ENCODE measurements at places on chromosomes 4 and X.

- no peak for DNase-seq
Observed at GRCh38 chrX:76862509-76862908, 435.0 kb downstream of the MAGEE1 start.

- DNase-seq = peak; percentile 74
Observed at GRCh38 chr4:20253735-20254409, 2.2 kb downstream of the SLIT2 start.

DNA sequence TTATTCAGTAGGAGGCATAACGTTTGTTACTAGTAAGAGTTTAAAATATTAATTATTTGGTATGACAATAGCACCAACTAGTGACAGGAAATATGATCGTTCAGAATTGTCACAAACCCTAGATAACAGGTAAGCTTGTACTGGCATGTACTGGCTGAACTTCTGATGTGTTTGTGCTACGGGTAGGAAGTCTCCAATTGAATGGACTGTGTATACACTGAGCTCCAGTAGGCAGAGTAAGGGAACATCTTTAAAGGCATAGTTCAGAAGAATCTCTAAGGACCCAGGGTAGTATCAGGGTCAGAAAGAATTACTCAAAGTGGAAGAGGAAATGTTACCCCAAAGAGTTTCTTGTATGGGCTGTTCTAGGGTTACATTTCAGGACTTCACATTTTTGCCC, 230.4 kb downstream of the EDA2R start:
- no peak for DNase-seq

- no peak for DNase-seq
Observed at GRCh38 chr4:189088780-189089179, 851.9 kb upstream of the FRG1 start.

DNA sequence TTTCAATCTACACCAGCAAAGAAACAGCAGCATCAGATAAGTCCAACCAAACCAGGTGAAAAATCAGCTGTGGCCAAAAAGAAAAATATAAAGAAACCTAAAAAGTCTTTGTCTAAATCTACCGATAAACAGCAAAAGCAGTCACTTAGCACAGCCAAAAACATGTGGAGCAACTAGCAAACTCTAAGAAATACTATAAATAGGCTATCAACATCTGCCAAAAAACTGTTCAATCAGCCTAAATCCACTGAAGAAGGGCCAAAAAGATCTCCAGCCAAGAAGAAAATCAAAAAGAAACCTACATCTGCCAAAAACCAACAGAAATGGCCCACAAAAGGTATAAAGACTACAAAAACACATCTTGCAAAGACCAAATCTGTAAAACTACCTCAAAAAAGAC, 36.7 kb upstream of the CABS1 start:
- DNase-seq = no peak

DNA sequence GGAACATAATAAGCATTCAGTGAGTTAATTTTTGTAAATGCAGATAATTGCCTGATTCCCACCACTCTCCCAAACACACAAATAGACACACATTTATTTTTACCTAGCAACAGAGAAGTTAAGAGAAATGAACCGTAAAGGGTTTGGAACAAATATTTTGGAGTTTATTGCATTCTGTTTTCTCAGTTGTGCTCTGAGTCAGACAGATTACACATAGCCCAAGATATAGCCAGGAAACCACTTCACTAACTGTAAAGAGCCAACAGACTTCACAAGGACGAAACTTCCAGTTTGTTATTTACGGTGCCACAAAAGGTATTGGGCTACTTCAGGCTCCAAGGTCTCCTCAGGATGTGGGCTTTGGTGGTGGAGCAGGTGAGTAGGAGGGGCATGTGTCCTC, 217.0 kb downstream of the BMPR1B start:
- no peak for DNase-seq

DNA sequence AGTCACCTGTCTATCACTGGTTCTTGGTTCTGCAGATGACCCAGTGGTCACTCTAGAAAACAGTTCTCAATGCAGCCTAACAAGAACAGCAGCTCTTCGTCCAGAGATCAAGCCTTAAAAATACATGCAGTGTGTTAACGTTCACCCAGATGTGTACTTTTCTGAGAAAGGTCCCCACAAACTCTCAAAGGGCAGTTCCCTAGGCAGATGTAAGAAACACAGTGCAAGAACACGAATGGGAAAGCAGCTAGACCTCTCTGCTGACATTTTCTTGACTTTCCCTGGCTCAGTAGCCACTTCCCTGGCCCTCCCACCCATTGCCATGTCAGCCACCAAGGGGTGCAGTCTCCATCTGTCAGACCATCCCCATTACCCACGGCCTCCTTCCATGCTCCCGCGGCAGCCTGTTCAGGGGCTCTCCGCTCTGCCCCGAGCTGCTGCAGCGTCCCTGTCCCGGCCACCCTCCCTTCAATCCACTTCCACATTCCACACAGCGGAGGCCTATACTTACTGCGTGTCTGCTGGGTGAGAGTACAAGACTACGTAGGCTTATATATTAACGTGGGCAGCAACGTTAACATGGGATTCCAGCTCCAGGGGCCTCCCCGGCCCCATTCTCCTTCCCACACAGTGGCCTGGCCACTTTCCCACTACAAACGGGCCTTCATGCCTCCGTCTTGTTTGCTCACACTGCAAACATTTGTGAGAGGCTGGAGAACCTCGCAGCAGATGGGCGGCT, 34.3 kb downstream of the IRF2 start:
- peak; percentile 61 for DNase-seq

DNA sequence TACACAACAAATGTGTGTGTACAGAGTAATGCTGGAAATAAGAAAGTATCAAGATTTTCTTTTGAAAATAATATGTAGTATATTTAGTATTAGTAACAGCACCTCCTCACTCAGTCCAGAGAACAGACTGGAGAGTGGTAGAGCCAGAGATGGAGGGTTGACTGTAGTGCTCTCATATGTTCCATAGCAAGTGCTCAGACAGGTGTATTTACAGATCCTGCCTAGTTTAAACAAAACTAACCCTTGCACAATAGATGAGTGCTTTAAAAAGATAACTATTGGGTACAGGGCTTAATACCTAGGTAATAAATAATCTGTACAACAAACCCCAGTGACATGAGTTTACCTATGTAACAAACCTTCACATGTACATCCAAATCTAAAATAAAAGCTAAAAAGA, 381.0 kb upstream of the EMCN start:
- DNase-seq = no peak

DNA sequence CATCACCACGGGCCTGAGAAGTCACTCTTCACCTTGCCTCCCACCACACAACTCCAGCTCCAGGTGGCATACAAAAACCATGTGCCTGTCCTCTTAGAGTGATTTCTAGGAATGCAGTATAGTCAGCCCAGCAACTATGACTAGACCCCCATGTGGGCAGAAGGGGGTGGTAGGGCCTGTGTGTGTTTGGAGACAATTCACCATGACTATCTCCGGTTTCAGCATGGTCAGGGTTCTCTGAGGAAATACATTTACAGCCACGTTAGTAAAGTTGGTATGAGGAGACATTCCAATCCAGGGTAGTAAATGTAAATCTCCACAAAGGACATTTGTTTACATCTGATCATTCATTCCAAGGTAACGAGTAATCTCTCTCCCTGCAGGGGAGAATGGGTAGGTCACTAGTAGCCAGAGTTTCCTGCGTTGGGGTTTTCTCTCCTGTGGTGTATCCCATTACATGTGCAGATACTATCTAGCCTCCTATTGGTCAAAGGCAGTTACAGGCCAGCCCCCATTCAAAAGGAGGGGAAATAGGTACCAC, 4.2 kb upstream of the MTMR1 start:
- no peak for DNase-seq

DNA sequence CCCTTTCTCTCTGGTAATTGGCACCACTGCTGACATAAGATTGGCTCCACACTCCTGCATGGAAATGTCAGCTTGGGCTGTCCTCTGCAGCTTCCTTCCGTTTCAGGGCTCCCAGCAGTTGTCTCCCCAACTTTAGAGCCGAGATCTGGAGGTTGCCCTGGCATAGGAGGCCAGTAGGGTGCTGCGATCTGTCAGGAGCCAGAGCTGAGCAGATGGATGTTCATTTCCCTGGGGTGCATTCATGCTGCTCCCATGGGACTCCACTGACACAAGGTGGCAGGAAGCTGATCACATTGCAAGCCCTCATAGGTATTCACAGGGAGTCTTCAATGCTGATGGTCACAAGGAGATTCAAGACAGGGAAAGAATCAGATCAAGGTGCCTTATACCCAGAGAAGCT, 116.6 kb upstream of the RAI2 start:
- DNase-seq = no peak
